ENCODE measurements at places on chromosomes 1 and 21.
A peak's percentile ranks its signal among the peaks of the same experiment; 100 is the strongest.

DNA sequence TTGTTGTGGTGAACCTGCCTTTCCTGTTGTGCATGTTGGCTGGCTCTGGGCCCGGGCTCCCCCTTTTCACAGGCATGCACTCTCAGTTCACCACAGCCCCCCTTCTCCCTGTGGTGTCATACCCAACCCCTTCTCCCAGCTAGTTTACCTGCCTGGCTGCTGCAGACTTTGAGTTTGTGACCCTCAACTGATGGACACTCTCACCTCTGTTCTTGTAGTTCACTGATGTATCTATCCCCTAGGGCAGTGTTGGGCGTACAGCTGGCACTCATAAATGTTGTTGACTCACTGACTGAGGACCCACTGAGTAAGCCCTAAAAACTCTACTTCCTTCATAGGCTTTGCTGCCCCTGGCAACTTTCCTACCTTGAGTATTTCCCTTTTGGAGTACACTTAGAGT, 54.9 kb downstream of the WDR64 start:
- DNase-seq = peak; percentile 28

DNA sequence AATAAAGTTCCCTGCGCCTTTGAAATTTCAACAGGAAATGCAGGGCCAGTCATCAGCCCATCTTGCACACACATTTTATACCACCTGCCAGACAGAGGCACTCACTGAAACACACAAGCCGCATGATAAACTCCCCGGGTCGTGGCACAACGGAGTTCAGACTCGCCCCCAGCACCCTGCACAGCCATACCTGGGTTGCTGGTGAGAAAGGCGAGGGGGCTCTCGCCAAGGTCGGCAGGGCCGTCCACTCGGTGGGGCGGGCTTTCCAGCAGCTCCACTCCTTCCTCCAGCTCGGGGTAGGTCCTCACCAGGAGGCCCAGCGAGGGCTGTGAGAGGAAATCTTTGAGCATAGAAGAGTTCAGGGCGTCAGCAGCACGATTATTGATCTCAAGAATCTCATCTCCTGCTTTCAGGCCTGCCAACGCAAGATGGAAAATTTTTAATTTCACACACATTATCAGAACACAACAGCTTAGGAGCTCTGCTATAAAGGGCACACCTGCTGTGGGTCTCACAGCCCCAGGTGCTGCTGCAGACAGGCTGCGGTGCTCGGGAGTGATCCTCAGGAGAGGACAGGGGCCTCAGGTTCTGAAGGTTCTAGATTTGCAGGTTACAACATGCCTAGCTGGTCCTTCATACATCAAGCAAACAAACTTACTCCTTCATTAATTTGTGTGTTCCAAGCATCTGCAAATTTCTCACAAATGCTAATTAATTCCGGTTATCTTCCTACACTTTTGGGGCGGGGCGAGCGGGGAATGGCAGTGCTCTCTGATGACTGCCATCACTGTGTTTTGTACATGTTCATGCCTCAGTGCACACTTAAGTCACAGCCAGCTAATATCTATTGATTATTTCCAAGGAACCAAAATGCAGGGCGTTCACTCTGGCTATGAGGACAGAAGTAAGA, 144.2 kb upstream of the KRTAP19-8 start:
- no peak for DNase-seq

GRCh38 chr21:43608664-43609063, 50.6 kb downstream of the HSF2BP start:
- DNase-seq = no peak

DNA sequence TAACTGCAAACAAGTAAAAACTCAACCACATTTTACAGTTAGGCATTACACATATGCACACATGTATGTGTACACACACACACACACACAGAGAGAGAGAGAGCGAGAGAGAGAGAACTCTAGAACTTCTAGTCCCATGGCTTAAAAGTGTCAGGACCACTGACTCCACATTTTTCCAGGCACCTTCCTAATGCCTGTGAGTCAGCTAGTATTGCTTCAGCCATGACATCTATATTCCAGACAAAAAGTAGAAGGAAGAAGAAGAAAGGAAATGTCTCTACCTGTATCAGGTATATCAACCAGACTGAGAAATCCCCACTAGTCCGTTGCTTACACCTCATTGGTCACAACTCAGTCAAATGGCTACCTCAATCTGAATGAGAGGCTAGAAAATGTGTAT, 31.9 kb upstream of the TACSTD2 start:
- DNase-seq = no peak

DNA sequence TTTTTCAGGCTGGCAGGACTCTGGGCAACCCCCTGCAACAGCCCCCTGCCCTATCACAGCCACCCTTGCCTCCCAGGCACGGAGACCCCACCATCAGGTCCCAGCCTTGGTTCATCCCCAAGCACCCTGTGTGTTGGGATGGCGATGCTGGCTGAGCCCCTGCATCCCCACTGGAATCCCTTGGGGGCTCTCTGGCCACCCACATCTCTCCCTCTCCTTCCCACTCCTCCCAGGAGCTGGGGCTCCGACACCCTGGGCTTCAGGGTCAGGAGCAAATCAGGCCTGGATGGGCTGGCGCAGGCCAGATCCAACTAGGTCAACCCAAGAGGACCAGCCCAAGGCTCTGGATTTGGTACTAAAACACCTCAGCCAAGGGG, 25.9 kb downstream of the COL6A1 start:
- no peak for DNase-seq

DNA sequence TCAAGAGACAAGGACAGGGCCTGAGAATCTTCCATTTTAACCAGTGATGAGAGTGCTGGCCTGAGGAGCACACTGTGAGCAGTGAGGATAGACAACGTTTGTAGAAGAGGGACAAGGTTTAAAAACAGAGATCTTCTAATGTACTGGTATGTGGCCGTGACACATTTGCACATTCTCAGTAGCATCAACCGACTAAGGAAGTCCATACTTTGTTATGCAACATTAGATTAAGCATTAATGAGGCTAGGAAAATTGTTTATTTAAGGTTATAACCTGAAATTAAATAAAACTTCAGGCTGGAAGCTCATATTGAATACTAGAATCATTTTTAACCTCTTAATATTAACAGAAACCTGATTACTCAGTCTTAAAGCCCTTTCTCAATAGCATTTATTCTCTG, 99.0 kb downstream of the SLC45A1 start:
- DNase-seq = no peak

- DNase-seq = no peak
These were observed 9.1 kb downstream of the TMEM50B start for GRCh38 chr21:33470701-33471100.

DNA sequence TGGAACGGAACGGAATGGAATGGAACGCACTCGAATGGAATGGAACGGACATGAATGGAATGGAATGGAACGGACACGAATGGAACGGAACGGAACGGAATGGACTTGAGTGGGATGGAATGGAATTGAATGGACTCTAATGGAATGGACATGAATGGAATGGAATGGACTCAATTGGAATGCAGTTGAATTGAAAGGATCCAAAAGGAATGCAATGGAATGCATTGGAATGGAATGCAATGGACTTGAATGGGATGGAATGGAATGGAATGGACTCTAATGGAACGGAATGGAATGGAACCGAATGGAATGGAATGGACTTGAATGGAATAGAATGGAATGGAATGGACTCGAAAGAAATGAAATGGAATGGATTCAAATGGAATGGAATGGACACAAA, 102.4 kb upstream of the OR4F16 start:
- DNase-seq = no peak

GRCh38 chr21:41167348-41168342, at the start of gene BACE2:
Gene BACE2, plus strand, starts transcription at chr21:41168160. Its CDS starts 104 bp downstream, at chr21:41168264.
- DNase-seq = peak; percentile 48

GRCh38 chr21:28832013-28832714, 160.5 kb downstream of the LTN1 start:
- peak; percentile 68 for DNase-seq

- DNase-seq = peak; percentile 60
These were observed 35.4 kb upstream of the FOXO6 start for GRCh38 chr1:41325801-41326200.
